ENCODE measurements at places on chromosomes 3 and 15.

DNA sequence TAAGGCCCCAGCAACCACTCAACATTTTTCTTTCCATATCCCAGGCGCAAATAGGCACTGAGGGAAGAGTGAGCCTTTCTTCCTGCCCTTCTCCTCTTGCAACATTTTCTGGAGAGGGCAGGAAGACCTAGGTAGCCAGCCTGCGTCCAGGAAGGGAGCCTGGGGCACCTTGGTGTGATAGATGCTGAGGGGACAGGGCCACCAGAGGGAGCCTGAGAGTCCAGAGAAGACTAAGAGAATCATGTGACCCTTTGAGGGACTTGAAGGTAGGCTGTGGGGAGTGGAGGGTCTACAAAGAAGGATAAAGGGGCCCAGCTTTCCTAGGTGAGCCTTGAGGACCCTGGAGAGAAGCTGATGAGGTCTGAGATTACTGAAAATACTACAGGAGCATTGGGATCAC, 346.6 kb downstream of the CNTN6 start:
- no peak for DNase-seq

DNA sequence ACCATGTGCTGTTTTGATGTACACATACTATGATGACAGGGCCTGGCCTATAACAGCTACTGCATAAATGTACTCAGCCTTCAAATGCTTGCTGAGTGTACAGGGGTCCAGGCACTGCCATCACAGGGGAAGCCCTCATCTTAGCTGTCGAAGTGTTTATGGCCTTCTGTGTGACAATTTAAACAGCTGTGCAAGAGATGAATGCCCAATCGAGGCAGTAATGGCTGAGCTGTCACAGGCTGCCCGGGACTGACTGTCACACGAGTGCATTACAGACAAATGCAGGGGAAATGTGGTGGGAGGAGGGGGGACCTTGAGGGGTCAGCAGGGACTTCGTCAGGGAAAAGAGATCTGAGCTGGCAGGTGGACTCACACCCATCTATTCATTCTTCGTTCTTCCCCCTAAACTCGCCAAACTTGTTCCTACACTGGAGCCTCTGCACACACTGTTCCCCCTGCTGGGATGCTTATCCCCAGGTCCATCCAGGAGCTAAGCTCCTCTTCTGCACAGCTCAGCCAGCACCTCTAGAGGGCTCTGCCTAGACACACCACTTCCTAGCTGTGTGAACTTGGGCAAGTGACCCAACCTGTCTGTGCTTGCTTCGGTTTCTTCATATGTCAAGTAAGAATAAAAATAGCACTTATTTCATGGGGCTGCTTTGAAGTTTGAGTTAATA, 156.2 kb upstream of the IQSEC1 start:
- DNase-seq = peak; percentile 65

DNA sequence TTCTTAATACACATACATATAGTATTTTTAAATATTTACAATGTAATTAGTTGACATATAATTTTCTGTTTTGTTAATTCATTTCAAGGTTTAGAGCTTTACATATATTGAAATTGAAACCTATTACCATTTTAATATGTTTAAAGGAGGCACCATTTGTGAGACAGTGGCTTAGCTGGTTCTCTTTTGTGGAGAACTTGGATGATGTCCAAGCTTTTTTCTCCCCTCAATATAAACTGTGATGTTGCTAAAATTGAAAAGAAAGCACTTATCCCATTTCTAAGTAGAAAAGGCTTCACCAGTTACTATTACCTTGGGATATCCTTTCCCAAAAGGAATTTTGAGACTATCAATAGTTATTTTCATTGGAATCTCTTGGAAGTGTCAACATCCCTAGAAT, 707.2 kb downstream of the NTRK3 start:
- no peak for DNase-seq

DNA sequence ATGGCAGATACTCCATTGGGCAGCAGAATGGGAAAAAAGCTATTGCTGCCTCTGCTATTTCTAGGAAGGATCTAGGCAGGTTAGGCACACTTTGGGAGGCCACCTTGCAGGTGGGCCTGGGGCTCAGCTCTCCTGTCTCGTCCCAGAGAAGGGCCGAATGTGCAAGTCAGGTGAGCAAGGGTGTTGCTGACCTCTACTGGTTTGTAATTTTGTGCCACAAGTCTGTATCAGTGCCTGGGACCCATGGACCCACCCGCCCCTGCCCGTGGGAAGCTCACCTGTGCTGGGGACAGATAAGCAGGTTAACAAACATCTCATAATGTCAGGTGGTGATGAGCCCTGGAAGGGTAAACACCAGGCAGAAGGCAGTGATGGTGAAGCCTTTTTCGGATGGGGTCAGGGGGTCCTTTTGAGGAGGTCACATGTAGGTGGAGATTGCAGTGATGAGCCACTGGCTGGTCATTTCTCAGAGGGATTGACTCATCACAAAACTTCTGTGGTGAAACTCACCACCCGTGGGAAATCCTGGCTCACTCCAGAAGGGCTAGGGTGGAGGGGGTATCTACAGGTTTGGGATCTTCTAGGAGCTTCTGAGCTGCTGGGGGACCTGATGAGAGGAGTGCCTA, 161.3 kb downstream of the KLF13 start:
- no peak for DNase-seq

GRCh38 chr3:117433427-117433826, 723.8 kb downstream of the TUSC7 start:
- no peak for DNase-seq

DNA sequence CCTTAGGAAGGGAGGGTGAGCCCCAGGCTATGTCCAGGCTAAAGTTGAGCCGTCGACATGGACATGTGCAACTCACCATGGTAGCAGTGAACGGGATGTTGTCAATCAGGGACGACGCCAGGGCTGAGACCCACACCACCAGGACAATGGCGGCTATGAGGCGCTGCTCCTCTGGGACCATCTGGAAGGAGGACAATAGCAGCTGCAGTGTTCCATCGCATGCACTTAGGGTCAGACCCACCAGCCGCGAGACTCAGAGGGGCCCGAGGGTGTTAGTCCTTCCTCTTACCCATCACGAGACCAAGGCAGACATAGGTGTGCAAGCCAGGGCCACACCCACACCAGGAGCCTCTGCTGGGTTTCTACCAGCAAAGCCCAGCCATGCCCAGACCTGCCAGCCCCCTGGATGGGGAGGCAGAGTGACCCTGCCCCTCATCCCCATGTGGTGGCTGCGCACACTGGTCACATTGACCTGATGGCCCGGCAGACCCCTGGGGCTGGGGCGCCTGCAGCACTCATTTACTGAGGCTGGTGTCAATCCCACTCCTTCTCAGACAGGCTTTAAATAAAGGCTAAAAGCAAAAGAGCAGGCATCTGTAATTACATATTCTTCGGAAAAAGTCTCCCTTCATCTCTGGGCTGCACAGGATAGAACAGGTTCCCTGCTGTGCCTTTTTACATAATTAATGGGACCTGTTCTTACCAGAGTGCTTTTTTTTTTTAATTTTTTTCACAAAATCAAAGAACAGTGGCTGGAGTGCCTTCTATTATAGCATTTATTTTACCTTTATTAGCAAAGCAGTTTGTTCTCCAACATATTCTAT, 227.8 kb downstream of the OCA2 start:
- no peak for DNase-seq

DNA sequence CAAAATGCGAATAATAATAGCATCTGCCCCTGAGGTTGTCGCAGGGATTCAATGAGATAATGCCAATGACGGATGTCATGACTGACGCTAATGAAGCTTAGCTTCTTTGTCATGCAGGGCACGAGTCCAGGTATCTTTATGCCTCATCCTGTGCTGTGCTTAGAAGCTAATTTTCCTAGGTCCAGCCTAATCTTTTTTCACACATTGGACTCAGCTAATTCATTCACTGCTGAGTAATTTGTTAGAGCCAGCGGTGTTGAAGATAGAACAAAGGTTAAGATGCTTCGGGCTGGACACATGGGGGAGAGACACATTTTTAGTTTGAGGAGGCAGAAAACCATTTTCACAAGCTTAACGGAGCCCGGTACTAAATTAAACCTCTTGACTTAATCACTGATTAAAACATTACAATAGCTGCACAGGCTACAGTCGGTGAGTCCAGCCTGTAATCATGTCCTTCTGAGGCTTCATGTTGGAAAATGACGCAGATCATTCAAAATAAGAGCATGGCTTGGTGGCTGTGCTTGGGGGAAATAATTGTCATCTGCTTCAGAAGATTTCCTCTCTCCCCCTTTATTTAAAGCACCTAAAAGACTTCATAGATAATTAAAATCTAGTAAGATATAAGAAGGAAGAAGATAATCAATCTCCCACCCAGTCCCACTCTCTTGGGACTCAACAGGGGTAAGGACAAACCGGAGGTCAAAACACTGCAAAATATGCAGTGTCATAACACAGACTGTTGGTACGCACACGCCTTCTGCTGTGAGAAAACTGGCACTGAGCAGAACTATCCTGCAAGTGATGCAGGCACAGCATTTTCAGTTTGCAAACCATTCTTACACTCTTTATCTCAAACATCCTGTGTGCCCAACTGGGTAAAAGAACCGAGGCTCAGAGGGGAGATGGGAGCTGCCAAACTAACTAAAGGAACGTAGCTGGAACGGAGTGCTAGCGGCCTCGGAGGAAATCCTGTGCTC, 3.3 kb upstream of the CCDC174 start:
- no peak for DNase-seq

- no peak for DNase-seq
Measured at GRCh38 chr15:71431343-71432336, 316.4 kb downstream of the THSD4 start.

- peak; percentile 78 for DNase-seq
Measured at GRCh38 chr3:98972155-98972554, 70.7 kb upstream of the DCBLD2 start.

DNA sequence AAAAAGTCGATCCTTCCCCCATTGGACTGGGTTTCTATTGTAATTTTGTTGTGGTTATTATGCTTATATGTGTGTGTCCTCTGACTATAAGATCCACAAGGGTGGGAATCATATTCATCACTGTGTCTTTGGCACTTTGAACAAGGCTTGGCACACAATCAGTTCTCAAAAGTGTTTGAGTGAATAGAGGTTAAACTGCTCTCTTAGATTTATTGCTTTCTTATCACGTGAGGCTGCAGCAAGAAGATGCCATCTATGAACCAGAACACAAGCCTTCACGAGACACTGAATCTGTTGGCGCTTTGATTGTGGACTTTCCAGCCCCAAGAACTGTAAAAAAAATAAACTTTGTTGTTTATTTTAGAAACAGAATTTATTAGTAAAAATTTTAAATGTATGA, 295.0 kb upstream of the MDFIC2 start:
- no peak for DNase-seq

DNA sequence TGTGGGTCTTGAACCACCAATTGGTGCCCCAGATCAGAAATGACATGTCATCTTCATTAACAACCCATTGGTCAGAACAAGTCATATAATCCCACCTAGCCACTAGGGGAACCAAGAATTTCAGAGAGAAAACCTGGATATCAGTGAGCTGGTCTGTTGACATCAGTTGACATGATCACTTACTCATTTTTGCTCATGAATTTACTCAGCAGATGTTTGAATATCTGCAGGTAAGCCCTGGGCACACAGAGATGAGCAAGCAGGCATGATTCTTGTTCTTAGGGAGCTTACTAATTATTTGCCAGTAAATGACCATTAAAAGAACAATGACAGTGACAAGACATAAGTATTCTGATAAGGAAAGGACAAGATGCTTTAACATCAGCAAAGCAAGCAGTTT, 64.3 kb upstream of the PLCL2 start:
- DNase-seq = no peak
